ENCODE measurements at places on chromosomes 7 and 10.
A peak's percentile ranks its signal among the peaks of the same experiment; 100 is the strongest.

- DNase-seq = no peak
These were observed 30.8 kb downstream of the IKZF1 start for GRCh38 chr7:50335230-50335794.

GRCh38 chr10:123139521-123140163, 3.9 kb downstream of the HMX3 start:
- DNase-seq = peak; percentile 27

DNA sequence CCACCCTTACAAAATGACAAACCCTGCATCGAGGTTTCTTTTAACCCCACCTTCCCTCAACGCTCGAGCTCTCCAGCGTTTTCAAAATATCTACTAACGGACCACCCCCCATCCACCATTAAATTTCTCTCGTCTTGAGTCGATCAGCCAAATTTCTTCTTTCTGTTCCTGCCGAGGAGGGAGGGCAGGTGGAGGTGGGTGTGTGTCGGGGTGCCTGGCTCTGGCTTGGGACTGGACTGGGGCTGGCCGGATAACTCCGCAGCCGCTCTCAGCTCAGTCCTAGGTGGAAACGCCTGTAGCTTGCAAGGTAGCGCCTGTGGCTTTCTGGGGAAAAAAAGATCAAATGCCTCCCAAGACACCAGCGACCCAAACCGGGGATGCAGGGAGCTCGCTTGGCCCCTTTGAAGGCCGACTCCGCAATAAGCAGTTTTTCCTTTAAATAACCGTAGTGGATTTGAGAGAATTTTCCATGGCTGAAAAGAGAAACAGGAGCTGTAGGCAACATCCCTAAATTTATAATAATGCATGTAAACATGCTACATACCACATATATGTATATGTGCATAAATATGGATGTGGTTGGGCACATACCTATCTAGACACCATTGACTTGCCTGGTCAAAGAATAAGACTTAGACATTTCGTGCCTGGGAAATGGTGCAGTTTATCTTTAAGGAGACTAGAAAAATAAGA, 1.9 kb upstream of the TMEM178B start:
- peak; percentile 33 for DNase-seq

GRCh38 chr7:36686499-36686898, 37.8 kb downstream of the AOAH start:
- peak; percentile 42 for DNase-seq

- DNase-seq = peak; percentile 79
These were observed 60.9 kb upstream of the CAMK2B start for GRCh38 chr7:44386139-44386913.

DNA sequence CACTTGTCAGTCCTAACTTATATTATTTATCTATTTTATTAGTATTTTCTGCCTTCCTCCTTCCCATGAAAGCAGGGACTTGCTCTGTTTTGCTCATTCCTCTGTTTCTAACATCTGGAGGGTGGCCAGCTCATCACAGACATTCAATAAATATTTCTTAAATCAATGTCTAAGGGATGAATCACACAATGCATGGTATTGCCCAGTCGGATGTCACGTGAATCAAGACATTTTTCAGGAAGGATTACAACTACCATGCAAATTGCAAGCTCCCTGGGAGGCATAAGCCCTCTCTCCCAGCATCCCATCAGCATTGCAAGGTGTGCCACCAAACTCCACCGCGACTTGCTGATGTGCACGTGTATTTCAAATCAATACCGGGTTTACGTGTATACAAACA, 146.6 kb upstream of the RNF32 start:
- no peak for DNase-seq

DNA sequence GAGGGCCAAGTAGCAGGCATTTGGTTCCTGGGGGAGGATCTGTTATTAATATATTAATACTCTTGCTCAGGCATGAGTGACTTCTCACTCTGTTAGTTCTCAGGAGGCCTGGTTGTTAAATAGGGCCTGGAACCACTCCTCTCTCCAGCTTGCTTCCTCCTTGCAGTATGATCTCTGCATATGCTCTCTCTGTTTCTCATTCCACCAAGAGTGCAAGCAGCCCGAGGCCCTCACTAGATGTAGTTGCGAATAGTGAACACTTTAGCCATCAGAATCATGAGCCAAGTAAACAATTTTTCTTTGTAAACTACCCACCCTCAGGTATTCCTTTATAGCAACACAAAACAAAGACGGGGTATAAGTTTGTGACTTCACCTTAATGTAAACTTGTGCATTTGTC, 784.3 kb downstream of the DNAJB9 start:
- no peak for DNase-seq

DNA sequence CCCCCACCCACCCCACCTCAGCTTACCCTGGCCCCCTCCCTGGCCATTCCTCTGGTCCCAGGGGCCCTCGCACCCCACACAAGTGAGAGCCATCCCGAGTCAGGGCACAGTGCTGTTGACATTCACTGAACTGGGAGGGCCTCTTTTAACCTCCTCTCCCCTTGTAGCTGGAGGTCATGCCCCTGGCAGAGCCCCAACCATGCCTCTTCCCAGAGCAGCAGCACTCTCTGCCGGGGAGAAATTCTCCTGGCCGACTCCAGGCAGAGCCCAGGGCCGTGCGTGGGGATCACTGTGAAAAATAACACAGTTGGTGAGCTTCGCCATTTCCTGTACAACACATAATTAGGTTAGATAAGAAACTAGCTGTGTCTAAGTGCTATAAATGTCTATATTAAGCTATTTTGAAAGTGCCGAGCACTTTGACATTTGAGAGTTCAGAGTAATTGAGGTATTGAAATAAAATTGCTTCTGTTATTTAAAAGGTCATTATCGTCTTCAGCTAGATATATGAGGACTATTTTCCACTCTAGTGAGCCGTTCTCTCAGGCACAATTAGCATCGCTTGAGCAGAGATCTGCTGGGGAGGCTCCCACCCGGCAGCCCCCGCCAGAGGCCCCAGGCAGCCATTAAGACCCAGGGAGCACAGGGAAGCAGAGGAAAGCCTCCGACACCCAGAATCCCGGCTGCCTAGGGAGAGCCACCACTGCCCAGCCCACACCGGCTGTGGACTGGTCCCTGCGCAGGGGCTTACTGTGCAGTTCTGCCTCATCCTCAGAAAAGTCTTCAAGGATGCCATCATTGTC, 62.4 kb upstream of the LRRC18 start:
- DNase-seq = no peak

DNA sequence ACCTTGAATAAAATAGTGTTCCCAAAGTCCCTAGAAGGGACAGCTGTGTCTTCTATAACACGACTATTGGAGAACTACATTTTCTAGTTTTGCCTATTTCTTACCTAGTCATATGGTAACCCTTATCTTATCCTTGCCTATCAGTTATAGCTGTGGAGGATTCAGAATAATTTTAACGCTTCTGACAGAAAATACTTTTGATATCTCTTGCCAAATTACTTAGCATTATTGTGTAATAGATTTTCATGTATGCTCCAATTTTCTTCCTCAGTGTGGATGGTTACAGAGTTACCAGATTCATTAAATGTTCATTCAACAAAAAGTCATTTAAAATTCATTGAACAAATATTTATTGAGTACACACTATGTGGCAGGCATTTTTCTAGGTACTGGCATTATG, 34.6 kb upstream of the LSM8 start:
- no peak for DNase-seq

DNA sequence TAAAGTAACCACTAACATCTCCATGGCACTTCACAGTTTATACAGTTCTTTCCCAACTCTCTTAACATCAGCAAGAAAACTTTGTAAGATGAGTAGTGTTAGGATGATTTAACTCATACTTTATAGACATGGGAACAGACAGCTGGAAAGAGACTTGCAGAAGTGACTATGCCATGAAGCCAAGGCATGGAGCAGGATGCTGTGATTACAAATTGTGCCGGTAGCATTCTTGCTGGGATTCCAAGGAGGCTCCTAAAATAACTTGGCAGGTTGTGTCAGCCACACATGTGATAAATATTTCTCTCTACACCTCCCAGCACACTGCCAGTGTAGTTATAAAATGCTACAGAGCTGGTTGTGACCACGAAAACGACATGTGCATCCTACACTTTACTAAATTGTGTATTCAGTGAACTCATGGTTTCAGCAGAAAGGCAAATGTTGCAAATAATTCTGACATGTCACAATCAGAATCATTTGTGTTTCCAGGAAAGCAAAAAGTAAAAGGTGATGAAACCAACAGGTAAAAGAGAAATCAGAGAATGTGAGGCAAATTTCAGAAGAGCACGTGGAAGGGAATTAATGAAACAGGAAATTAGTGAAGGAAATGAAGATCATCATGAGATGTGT, 5.6 kb upstream of the CYP3A4 start:
- no peak for DNase-seq

- no peak for DNase-seq
These were observed 556.1 kb downstream of the KCNMA1 start for GRCh38 chr10:77081481-77081891.

- DNase-seq = peak; percentile 88
These were observed 6.3 kb downstream of the RAPGEF5 start for GRCh38 chr7:22350466-22351328.

DNA sequence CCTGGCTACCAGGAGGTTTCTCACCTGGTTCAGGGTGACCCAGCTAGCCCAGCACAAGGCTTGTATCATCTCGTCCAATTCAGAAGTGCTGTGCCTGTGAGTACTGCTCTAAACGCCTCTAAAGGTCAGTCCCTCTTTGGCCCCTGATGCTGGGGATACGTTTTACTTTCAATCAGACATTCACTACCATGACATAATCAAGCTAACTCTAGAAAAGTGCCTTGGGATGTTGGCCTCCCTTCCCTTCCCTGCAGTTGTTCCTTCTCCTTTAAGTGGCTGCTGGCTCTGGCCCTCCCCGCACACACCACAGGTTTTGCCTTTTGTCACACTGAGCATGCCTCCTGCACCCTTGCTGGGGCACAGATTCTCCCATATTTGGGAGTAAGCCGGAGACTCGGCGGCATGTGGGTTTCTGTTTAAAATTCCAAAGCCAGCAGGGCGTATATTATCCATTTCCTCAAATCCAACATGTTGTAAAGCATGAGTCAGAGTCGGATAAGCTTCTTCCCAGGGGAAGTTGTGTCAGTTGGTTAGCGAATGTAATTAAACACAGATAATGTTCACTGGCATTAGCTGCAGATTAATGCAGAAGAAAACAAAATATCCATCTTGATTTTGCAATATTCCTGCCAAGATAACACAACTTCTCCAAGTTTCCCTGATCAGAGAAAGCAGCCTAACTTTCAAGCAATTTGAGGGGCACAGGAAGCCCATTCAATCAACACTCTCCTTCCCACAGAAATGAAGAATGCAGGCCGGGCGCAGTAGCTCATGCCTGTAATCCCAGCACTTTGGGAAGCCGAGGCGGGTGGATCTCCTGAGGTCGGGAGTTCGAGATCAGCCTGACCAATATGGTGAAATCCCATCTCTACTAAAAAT, 31.8 kb upstream of the VCL start:
- DNase-seq = peak; percentile 99

GRCh38 chr7:91289633-91290254, 25.5 kb downstream of the FZD1 start:
- DNase-seq = no peak

- DNase-seq = no peak
These were observed 102.1 kb downstream of the POLL start for GRCh38 chr10:101485681-101486554.

DNA sequence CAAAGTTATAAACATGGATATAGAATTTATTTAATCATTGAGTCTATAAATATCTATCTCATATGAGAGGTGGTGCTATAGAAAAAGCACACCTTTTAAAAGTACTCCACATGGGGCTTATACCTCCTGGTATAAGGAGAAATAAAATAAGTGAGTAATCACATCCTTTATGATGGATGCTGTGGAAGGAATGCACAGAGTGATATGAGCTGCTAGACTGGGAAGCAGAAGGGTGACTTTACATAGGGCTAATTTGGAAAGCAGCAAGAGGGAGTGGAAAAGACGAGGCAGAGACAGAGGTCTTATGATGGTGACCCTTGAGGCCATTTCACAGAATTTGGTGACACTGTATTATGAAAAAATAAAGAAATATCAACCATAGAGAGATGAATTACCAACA, 59.4 kb upstream of the AHR start:
- peak; percentile 14 for DNase-seq

DNA sequence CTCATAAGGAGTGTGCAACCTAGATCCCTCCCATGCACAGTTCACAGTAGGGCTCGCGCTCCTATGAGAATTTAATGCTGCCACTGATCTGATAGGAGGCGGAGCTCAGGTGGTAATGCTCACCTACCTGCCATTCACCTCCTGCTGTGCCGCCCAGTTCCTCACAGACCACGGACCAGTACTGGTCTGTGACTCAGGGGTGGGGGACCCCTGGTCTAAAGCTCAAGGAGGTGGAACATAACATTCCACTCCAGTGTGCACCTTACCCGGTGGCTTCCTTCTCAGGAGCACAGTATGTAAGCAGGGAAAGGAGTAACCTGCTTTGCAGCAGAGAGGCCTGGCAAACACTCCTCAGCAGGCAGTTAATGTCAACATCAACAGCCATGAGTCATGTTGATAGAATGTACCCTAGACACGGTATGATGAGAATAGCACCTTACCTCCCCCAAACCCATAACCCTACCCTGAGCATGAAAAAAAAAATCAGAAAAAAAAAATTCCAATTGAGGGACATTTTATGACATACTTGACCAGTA, 273.5 kb downstream of the FGFR2 start:
- no peak for DNase-seq

- peak; percentile 45 for DNase-seq
These were observed 61.9 kb downstream of the SPOCK2 start for GRCh38 chr10:72026278-72027111.

GRCh38 chr10:25492680-25493079, 317.9 kb downstream of the GPR158 start:
- no peak for DNase-seq

DNA sequence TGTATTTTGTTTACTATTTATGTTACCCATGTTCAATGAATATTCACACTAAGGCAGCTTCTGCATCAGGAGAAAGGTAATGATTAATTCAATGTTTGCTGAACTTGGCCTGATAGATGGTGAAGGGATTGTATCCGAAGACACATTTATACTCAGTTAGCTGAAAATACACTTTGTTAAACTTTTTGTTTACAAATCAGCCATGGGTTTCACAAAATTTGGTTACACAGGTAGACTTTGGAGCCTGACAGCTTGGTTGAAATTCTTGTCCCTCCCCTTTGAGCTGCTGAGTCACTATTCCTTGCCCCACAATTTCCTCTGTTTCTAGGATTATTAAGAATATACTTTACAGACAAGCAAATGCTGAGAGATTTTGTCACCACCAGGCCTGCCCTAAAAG, 162.6 kb downstream of the PPP1R3A start:
- no peak for DNase-seq

- no peak for DNase-seq
These were observed 150.8 kb upstream of the PDE1C start for GRCh38 chr7:32221056-32221455.
